ENCODE measurements at places on chromosomes 11 and 22. TPM values are rescaled to one million over a fixed set of nuclear protein-coding genes. Genes with fewer than 3 reads are reported as not detected.

The RFPL2 gene
- not detected for total RNA-seq

The NDUFS8 gene
- 113 TPM for total RNA-seq

The NRXN2 gene
- 0.09 TPM for total RNA-seq

The CASP5 gene
- 0.09 TPM for total RNA-seq

The SMIM35 gene
- not detected for total RNA-seq

The CD3D gene
- total RNA-seq = not detected

The BTBD18 gene
- total RNA-seq = not detected

The SLC22A12 gene
- total RNA-seq = not detected

The DCHS1 gene
- 41.8 TPM for total RNA-seq

The ALG8 gene
- 32.5 TPM for total RNA-seq

The MRGPRE gene
- not detected for total RNA-seq

The CARS1 gene
- 39.4 TPM for total RNA-seq

The LRRC10B gene
- not detected for total RNA-seq

The TYR gene
- not detected for total RNA-seq

The RBMXL2 gene
- 0.18 TPM for total RNA-seq

The LUZP2 gene
- 0.56 TPM for total RNA-seq

The BRSK2 gene
- total RNA-seq = 0.18 TPM

The CECR2 gene
- total RNA-seq = 0.19 TPM

The PLEKHA7 gene
- total RNA-seq = 0.45 TPM

The TMEM184B gene
- 37.6 TPM for total RNA-seq

The RFPL3 gene
- not detected for total RNA-seq

The OPCML gene
- total RNA-seq = not detected

The GRAMD1B gene
- total RNA-seq = 2.4 TPM

The IGLL1 gene
- not detected for total RNA-seq

The OR5P2 gene
- total RNA-seq = 0.09 TPM

The HTR3A gene
- not detected for total RNA-seq

The ZNF214 gene
- total RNA-seq = 6.1 TPM

The TBX1 gene
- 6.5 TPM for total RNA-seq

The KDELR3 gene
- total RNA-seq = 36.0 TPM

The TMEM86A gene
- 1.3 TPM for total RNA-seq

The SMTNL1 gene
- total RNA-seq = not detected

The SYT7 gene
- 0.19 TPM for total RNA-seq

The GPHA2 gene
- not detected for total RNA-seq

The MYBPC3 gene
- total RNA-seq = not detected

The LGALS12 gene
- total RNA-seq = not detected

The DCDC1 gene
- under 0.01 TPM for total RNA-seq

The MMP12 gene
- 0.28 TPM for total RNA-seq

The RFPL1 gene
- not detected for total RNA-seq

The ACRV1 gene
- total RNA-seq = not detected

The ALX4 gene
- not detected for total RNA-seq

The PAX6 gene
- total RNA-seq = not detected

The OR51A2 gene
- not detected for total RNA-seq

The DDX25 gene
- total RNA-seq = not detected

The OR8D4 gene
- total RNA-seq = not detected

The MAP6 gene
- total RNA-seq = 0.27 TPM

The SCGB2A2 gene
- total RNA-seq = not detected

The CDON gene
- total RNA-seq = 1.2 TPM

The JHY gene
- total RNA-seq = 1.0 TPM

The TIGD3 gene
- total RNA-seq = 0.27 TPM

The MMP8 gene
- total RNA-seq = not detected

The IRF7 gene
- 10.4 TPM for total RNA-seq

The FHIP1B gene
- total RNA-seq = 7.4 TPM

The SYCE3 gene
- total RNA-seq = not detected

The TTC12 gene
- total RNA-seq = 6.3 TPM

The CDC45 gene
- 12.5 TPM for total RNA-seq

The USH1C gene
- not detected for total RNA-seq

The CEP57 gene
- 28.7 TPM for total RNA-seq

The RPLP2 gene
- 358 TPM for total RNA-seq

The SPON1 gene
- not detected for total RNA-seq
